ENCODE measurements at places on chromosomes 6 and 20.

DNA sequence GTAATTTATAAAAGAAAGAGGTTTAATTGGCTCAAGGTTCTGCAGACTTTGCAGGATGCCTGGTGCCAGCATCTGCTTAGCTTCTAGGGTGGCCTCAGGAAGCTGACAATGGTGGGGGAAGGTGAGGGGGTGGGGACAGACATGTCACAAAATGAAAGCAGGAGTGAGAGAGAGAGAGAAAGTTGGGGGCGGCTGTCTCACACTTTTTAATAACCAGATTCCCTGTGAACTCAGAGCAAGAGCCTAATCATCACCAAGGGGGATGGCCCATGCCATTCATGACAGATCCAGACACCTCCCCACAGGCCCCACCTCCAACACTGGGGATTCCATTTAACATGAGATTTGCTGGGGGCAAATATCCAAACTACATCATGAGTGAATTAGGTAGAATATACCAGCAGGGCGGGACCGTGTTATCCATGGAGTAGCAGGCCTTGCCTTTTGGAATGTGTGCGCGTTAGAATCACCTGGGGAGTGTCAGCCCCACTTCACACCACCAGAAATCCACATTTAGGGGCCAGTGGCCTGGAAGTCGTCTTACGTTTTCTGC is 258.8 kb downstream of the CDH4 start:
- no peak for DNase-seq

DNA sequence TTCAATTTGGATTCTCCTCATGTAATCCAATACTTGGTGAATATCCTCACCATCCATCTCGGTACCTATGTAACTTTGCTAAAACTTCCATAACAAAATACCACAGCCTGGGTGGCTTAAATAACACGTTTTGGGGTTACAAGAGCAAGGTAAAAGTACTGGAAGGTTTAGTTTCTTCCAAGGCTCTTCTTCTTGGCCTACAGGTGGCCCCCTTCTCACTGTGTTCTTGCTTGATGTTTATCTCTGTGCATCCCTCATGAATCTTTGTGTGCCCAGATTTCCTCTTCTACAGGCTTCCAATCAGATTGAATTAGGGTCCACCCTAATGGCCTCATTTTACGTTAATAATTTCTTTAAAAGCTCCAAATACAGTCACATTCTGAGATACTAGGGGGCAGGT is 163.3 kb upstream of the HCRTR2 start:
- no peak for DNase-seq

DNA sequence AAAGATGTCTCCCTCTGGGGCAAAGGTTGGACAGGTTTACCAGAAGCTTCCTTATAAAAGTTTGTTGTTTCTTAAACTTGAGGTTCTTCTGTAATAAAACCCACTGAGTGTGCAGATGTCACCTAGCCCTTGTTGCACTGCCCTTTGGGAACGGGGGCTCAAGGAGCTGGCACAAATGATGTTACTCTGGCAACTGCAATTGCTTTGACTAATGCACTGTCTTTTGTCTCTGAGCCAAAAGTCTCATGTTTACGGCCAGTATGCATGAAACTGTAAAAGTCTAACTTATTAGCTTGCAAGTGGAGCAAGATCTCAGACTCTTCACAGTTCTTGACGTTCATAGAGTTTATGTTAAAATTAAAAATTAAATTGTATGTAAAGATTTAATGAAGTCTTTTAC is 655.7 kb downstream of the EPHA7 start:
- no peak for DNase-seq

DNA sequence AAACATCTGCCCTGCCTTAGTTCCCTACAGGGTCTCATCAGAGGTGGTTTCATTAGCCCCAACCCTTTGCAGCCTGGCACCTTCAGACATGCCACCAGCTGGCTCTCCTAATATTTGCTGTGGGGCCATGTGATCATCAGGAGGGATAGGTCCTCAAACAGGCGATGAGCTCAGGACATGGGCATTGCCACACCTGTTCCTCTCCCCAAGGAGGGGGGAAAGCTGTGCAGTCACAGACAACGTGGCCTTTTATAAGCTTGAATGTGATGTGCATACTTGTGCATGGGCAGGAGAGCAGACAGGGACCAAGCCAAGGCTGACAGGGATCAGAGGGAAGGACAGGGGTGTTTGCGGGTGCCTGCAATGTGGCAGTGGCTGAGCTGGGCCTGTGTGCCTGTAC is 78.8 kb upstream of the ZNFX1 start:
- DNase-seq = no peak

GRCh38 chr20:37325206-37325605 is 20.7 kb upstream of the SRC start:
- no peak for DNase-seq

DNA sequence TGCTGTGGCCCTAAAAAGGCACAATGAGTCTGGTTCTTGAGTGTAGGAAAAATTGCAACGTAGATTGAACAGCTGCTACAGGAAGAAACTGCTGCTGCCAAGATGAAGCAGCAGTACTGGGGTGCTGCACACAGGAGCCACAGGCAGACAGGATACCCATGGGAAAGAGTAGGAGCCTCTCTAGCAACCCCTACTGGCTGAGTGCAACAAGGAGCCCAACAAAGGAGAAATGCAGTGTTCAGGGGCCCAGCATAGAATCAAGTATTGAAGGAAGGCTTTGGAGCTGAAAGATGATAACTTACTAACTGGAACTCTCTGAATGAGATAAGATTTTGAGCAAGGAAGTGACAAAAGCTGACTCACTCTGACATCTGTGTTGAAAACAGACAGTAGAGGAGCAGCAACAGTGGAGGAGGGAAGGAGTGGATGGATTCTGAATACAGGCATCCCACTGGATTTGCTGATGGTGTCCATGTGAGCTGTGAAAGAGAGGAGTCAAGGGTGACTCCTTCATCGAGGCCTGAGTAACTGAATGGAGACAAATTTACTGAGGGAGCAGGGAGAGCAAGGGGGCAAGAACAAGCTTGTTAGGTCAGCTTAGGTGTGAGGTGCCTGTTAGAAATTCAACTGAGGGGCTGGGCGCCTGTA is 534.7 kb upstream of the JARID2 start:
- DNase-seq = no peak

GRCh38 chr6:6640926-6641325 is 52.4 kb downstream of the LY86 start:
- no peak for DNase-seq

DNA sequence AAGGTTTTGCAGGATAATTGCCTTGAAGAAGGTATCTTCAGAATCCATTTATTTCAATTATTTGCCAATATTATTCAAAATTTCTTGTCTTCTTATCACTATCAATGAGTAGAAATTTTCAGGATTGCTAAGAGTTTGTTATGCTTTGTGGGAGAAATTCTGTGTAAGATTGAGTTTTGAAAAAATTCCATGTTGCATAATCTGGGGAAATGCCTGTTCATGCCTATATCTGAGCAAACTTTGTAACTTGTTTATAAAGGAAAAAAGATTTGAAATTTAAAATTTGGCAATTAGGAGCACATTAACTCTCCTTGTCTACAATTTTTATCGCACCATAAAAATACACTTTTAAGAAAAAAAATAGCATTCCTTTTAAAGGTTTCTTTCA is 39.8 kb upstream of the EDN1 start:
- no peak for DNase-seq

GRCh38 chr20:41145821-41146620 is 8.7 kb downstream of the PLCG1 start:
- no peak for DNase-seq

DNA sequence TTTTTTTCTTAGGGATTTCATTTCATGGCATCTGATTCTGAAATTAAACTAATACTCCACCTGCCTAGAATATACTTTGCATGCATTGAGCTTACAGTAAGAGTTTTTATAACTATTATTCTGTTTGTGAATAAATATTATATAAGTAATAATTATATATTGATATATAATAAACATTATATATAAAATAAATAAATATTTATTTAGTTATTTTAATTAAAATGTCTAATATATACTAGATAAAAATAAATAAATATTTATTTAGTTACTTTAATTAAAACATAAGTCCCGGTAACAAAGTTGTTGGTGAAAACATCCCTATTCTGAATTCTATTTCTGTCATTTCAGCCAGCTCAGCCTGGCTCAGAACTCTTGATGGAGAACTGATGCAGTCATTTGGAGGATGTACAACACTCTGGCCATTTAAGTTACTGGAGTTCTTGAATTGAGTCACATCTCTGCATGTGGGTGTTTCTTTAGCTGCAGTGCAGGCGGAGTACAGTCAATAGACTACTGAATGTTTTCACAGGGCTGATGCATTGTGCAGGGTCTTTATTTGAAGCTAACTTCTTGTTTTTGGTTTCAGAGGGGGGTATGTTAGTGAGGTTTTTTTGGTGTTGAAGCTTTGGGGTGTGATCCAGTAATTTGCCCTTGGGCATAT is 508.9 kb upstream of the ADGRB3 start:
- no peak for DNase-seq

DNA sequence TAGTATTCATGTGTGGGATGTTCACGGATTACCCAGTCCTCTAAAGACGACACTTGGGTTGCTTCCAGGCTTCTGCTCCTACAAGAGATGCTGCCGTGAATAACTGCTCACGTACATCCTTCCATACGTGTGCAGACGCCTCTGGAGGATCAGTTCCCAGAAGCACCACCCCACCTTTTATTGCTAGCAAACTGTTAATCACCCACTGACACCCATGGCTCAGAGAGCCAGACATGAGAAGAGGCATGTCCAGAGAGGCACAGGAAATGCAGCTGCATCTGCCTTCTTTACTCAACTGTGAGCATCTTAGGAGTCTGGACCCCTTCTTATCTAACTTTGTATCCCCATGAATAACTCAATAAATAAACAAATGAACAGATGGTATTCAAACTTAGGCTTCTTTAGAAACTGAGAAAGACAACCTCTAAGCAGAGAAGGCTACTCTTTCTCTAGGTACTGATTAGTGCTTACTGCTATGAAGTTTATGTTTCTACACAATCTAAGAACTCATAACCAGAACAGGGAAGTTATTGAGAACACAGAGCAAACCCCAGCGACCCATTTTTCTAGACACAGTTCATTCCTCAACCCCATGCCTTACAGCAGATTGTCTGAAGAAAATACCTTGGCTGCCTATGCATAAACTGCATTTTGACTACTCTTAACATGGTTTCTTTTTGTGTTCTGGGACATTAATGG is 228.7 kb upstream of the RREB1 start:
- DNase-seq = no peak

- no peak for DNase-seq
These were observed 43.0 kb upstream of the PBOV1 start for GRCh38 chr6:138261116-138261780.

DNA sequence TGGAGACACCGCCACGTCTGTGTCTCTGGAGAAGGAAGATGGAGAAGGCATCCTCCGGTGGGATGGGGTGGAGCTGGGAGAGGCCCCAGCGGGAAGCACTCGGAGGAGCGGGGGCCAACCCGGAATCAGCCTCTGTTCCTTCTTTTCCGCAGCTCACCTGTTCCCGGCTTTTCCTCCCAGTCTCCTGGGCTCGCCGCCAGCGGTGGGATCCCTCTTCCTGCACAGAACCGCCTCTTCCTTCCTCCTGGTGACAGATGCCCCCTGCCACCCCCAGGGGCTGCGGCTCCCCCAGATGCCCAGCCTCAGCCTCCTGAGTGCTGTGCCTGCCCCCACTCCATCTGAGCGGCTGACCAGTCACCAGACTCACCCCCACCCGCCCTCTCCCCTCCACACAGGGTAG is 23.3 kb downstream of the RAMACL start:
- DNase-seq = no peak

- DNase-seq = no peak
These were observed at the start of gene FERMT1 for GRCh38 chr20:6122873-6123648. Gene FERMT1, minus strand, starts transcription at chr20:6123030. Its CDS starts 3,476 bp downstream, at chr20:6119554.

- DNase-seq = no peak
These were observed 782 bp upstream of the PCMTD2 start for GRCh38 chr20:64254571-64255360.

GRCh38 chr20:59484228-59484627 is 120.1 kb upstream of the PHACTR3 start:
- DNase-seq = no peak

DNA sequence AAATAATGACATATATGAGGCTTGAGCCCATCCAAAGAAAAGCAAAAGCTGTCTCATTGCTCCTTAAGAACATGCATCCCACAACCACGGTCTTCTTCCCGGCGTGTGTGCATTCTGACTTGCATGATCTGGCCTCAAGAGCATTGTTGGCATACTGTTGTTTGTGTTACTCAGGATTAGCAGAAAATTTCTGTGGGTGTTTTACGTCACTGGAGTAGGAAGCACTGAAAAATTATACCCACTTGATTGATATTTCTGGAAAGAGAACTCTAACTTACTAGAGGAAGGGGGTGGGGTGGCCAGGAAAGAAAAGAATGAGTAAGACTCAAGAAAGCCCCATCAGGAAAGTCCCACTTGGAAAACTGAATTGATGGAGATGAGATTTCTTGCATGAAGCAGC is 326.2 kb upstream of the PRDM1 start:
- DNase-seq = no peak

DNA sequence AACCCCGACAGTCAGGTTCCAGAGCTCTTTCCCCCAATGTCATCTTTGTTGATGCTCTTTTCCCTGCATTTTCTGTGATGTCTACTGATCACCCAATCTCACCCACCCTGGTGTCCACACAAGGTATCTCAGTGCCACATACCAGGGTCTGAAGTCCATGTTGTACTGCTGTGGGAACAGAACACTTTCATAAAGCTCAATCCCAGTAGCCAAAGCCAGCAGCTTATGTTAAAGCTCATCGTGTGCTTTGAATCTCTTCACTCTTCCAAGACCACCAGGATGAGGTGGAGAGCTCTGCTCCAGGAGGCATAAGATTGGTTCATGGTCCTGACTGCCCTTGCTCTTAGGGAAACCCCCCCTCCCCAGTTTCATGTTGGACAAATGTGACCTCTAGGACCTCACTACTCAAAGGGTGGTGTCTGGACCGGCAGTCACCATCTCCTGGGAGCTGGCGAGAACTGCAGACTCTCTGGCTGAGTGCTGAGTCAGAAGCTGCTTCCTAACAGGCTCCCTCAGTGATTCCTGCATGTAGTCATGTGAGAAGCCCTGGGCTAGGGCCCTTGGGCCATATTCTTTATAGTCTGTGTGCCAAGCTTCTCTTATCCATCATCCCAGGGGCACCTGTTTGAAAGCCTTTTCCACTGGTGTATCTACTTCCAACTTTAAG is 13.4 kb upstream of the CPNE5 start:
- DNase-seq = no peak

- DNase-seq = no peak
These were observed 116.9 kb downstream of the PFDN4 start for GRCh38 chr20:54324652-54325285.

GRCh38 chr6:26158581-26159356 is 71.5 kb downstream of the HFE start:
- DNase-seq = no peak

DNA sequence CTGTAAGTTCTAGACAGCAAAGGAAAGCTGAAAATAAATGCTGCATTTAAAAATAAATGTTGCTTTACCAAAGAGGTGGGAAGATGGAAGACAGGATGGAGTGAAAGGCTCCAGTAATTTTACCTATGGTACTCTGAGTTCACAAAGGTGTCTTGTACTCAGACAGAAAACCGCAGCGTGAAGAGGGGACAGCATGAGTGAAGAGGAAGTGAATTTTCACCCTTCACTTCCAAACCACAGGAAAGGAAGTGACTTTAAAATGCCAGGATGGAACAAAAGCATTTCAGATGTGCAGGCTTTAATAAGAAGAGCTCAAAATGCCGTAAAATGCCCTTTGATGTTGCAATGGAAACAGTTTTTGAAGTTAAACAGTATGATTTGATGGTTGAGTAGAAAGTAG is 91.2 kb upstream of the TINAG start:
- no peak for DNase-seq

- DNase-seq = no peak
These were observed 6.2 kb downstream of the BPHL start for GRCh38 chr6:3124667-3125066.

GRCh38 chr20:61967300-61967699 is 98.4 kb downstream of the TAF4 start:
- no peak for DNase-seq
